ENCODE measurements at places on chromosomes 1 and 21. TPM values are rescaled to one million over a fixed set of nuclear protein-coding genes. Genes with fewer than 3 reads are reported as not detected.

DNA sequence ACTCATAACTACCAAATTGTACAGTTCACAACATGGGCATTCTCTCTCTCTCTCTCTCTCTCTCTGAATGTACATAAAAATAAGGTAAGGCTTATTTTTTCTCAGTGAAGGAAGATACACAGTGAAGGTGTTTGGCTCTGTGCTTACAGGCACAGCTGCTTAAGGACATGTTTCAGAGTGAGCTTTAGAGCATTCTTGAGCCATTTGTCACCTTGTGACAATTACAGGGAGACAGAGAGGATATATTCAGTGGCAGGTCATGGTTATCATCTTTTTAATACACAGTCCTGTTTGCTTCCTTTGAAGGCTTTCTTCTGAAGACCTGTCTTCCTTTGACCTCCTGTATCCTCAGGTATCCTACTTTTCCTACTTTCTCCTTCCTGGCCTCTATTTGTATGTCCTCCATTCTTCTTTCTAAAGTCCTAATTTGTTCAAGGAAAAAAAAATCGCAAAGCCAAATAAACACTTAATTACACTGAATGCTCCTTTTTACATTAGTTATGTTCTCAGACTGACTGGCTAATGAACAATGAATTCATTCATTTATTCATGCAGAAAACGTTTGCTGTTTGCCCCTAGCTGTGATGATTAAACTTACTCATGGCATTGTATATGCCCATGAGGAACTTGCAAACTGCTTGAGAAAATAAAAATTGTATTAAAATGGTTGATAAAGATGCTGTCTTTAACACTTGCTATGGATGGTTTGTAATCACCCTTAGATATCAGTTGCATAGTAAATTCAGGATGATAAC is 33.4 kb downstream of the HSD17B7 start:
- DNase-seq: no peak

DNA sequence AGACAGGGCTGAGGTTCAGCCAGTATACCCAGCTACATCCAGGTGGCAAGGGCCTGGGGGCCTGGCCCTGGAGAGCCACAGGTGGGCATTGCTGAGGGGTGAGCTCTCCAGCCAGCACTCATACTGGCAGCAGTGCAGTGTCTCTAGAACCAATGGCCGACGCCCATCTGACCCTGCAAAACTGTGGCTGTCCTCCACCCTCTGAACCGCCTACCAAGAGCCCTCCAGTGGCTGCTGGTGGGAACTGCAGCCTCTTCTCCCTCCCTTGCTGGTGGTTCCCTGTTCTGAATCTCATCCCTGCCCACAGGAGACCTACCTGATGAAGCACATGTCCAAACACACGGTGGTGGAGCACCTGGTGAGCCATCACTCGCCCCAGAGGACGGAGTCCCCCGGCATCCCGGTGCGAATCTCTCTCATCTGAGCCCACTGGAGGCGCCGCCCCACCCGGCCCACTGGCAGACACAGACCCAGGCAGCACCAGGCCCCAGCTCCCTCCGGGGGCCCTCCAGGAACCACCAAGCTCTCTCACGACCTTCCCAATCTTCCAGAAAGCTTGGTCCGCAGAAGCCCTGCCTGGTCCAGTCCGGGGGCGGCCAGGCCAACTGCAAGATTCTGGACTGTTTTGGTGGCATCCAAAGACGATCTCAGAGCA is 22.1 kb downstream of the A3GALT2 start:
- DNase-seq: no peak

Gene MXRA8
- total RNA-seq: 239 TPM

GRCh38 chr21:34046917-34047316 is 26.5 kb upstream of the MRPS6 start:
- DNase-seq: no peak

DNA sequence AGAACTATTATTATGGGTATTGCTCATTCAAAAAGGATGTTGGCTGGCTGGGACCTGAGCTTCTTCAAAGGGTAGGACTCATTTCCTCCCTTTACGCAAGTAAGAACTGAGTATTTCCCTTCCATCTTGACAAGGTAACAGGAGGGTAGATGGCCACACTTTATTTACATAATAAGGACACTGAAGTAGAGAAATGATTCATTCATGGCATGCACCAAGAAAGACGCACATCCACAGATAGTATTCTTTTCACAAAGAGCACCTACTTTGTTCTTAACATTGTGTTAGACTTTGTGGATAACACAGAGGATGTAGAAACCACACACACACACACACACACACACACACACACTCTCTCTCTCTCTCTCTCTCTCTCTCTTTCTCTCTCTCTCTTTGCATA is 82.9 kb downstream of the FAM78B start:
- DNase-seq: no peak

GRCh38 chr1:237959838-237960237 is 69.1 kb upstream of the ZP4 start:
- DNase-seq: no peak

- no peak for DNase-seq
Observed at GRCh38 chr1:35935442-35936388, 4.8 kb downstream of the AGO3 start.

- DNase-seq: no peak
Observed at GRCh38 chr1:92623187-92623778, 136.6 kb upstream of the GFI1 start.

Gene LCE1A
- not detected for total RNA-seq

Gene SPRR1B
- not detected for total RNA-seq

DNA sequence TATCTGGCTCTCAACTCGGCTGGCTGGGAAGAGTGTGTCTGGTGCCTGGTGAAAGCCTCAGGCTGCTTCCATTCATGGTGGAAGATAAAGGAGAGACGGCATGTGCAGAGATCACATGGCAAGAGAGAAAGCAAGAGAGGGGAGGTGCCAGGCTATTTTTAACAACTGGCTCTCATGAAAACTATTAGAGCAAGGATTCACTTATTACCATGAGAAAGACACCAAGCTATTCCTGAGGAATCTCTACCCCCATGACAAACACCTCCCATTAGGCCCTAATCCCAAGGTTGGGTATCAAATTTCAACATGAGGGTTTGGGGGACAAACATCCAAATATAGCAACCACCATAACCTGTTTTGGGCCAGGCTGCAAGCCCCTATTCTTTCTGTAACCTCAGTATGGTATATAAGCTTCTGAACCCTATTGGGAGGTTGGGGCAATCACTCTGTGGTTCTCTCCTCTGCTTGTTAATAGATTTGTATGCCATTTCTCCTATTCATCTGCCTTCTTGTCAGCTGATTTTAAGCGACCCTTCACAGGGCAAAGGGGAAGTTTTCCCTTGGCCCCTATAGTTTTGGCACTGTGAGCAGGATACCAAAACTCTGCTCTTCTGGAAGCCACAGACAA is 179.0 kb upstream of the TNR start:
- no peak for DNase-seq

DNA sequence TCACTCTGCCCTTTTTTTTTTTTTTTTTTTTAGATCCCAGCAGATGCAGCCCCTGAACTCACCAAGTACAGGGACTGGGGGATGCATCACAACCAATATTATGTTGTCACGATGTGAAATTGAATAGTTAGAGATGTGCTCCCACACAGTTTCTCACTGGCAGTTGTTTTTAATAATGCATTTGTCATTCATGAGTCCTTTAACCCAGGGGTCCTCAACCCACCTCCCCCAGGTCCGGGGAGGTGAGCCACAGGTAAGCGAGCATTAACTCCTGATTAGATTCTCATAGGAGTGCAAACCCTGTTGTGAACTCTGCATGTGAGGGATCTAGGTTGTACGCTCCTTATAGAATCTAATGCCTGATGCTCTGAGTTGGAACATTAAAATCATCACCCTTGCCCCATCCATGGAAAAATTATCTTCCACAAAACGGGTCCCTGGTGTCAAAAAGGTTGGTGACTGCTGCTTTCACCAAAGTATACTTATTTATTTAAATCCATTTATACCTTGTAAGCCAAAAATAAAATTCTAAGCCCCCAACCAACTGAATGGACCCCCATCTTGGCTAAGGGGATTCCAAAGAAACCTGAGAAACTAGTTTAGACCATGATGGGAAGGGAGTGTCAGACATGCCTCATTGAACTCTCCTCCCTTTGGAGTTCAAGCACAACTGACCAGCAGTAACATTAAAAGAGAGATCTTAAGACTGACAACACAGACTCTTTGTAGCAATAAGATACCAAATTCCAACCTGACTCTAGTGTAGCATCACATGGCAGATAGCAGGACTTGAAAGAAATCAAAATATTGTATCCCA is 119.3 kb upstream of the ATP1A1 start:
- DNase-seq: no peak

DNA sequence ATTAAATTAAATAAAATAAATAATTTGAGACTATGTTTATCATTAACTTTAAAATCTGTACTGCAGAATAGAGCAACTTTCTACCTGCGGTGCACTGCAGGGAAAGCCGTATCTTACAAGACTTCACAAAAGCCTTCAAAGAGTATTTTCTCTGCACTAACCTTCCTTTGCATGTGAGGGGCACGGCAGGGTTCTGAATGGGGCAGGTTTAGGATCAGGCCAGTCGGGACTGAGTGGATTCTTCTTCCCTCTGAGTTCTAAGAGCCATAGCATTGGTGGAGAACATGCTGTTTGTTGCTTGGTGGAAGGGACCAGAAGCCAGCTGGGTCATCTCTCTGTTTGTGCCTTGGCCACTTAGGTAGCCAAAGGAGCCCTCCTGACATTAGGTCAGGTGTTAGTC is 55.2 kb upstream of the LGALS8 start:
- no peak for DNase-seq

- DNase-seq: no peak
Observed at GRCh38 chr1:244217711-244218110, 166.6 kb downstream of the ZBTB18 start.

Gene PERM1
- 0.99 TPM for total RNA-seq

Gene TMEM53
- total RNA-seq: 12.9 TPM

- no peak for DNase-seq
Observed at GRCh38 chr1:85818371-85818770, 110.1 kb upstream of the ZNHIT6 start.

- DNase-seq: no peak
Observed at GRCh38 chr1:107943694-107944093, 21.3 kb downstream of the VAV3 start.

GRCh38 chr1:207313131-207313530 is 8.3 kb upstream of the CD55 start:
- no peak for DNase-seq

DNA sequence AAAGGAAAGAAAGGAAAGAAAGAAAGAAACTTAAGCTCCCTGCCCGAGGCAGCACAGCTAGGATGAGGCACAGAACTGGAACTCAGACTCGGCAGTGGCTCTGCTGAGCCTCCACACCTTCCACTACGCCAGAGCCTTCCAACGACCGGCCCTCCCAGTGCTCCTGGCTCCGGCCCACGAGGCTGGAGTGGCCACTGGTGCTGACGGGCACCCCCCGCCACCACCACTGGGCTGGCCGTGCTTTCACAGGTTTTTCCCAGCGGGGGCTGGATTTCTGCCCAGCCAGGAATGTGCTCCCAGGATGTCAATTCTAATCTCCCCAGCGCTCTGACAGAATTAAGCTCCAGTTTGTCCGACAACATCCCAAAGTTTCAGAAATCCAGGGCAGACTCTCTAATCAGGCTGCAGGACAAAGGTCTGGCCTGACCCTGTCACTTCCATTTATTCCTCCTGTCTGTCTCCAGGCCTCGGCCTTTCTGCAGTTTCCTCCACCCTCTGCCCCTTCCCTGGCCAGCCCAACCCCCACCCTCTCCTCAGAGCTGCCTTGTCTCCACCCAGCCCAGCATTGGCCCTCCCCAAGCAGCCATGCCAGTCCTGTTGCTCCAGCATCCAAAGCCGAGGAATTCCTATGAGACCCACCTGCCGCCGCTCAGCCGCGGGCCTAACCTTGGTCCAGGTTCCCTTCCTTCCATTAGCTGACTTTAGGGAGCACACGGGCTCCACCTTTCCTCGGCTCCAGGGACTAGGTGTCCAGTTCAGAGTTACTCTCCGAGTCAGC is 81.9 kb downstream of the CASZ1 start:
- DNase-seq: no peak

Gene GPR161
- 11.6 TPM for total RNA-seq

Gene SELENBP1
- total RNA-seq: 41.8 TPM

DNA sequence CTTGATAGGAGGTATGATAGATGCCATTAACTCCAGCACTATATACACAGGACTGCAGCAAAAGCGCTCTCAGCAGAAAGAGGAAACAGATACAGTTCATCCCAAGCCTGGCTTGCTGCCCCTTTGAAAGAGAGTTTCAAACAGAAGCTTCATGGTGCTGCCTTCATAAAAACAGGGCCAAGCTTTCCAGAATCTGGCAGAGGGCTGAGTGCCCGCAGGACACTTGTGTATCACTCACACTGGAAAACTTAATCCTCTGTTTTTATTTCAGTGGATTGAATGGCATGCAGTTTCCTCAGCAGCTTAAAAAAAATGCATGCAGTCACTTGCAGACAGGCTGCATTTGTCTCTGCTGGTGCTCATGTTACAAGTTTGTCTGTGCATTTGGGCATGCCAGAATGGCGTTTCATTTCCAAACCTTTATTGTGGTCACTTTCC is 40.4 kb downstream of the KCNJ15 start:
- no peak for DNase-seq

DNA sequence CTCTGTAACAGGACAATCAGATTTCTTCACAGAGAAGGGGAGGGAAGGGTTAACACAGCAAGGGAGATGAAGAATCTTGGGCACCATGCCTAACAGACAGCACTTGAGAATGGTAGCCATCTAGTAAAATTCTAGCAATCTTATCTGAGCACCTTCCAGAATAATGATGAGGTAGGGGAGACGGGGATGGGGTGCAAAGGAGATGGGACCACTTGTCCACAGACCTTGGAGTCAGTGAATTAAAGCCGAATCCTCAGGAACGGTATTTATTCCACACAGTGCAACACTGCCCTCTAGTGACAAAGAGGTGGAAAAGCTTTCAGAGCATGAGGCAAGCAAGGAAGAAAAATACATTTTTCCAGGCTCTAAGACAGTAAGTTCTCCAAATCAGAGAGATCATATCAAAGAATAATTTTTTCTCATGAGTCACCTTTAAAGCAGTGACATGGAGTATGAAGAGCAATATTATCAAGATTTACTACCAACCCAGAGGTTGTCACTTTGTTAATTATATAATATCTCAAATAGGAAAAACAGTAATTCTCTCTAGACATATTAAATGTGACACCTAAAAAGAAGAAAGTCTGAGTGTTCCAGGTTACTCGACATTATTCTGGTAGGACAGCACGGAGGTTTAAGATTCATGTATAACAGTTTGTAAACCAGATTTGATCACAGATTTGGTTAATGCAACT is 43.3 kb upstream of the LPAR3 start:
- no peak for DNase-seq

GRCh38 chr1:164320790-164321731 is 237.9 kb upstream of the PBX1 start:
- no peak for DNase-seq

- no peak for DNase-seq
Observed at GRCh38 chr1:1462318-1462966, 9.1 kb upstream of the ATAD3B start.

DNA sequence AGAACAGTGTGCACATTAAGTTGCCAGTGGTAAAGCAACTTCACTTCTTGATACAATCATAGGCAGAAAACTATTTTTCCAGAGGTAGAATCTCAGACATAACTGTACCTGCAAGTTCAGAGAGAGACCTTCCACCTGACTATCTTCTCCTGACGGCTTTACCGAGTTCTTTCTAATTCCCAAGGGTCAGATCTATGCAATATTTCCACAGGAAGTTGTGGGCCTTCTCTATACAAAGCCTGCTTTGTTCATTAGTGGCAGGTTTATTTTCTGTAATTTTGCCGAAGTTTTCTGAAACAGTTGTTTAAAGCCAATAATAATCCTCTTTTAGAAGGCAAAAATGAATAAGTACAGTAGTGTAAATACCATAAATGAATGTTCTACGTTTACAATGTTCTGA is 58.2 kb upstream of the RCC1 start:
- no peak for DNase-seq

- no peak for DNase-seq
Observed at GRCh38 chr1:14064649-14065442, 364.9 kb downstream of the PRDM2 start.

Gene B3GALT2
- 0.27 TPM for total RNA-seq
